AG04450 (cell line): ENCODE measurements at places on chromosomes 13 and 19.

DNA sequence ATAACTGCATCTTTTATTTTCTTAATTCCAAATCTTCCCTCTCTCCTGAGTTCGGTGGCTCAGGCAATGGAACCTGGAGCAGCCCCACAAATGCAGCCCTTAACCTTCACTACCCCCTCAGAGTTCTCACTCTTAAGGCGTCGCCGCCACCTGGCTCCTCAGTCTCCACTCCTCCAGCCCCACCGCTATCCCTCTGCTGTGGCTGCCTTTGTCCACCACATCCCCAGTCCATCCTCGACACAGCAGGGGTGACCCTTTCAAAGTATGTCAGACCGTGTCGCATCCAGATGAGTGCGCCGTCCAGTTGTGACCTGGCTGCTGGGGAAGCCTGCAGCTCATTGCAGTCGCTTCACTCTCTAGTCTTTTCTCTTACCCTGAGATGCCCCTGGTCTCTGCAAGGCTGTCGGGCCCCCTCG is 1.0 kb downstream of the SPPL2B start:
- DNase-seq: no peak

DNA sequence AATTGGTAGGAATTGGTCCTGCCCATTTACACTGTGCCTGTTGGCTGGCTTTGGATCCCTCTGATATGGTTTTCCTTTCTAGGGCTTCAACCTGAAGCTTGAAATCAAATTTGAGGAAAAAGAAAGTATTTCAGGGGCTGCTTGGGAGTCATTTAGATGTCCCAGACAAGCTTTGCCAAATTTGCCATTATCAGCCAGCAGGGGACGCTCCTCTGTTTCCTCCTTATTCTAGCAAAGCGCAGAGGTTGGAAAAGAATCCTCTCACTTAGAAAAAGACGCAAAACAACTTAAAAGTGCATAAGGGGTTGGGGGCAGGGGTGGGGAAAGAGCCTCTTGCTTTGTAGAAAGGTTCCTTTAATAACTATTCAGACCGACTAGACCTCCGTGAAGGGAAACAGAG is 1211.1 kb upstream of the PCDH20 start:
- DNase-seq: no peak

DNA sequence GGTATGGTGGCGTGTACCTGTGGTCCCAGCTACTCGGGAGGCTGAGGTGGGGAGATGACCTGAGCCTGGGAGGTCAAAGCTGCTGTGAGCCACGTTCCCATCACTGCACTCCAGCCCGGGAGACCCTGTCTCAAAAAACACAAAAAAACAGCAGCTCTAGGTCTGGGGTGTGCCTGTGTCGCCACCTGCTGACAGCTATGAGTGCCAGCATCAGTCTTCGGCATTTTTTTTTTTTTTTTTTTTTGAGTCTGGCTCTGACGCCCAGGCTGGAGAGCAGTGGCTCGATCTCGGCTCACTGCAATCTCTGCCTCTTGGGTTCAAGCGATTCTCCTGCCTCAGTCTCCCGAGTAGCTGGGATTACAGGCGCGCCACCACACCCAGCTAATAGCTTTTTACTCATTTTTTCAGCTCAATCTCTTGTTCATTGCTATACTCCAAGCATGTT is 10.1 kb downstream of the AP2S1 start:
- no peak for DNase-seq

DNA sequence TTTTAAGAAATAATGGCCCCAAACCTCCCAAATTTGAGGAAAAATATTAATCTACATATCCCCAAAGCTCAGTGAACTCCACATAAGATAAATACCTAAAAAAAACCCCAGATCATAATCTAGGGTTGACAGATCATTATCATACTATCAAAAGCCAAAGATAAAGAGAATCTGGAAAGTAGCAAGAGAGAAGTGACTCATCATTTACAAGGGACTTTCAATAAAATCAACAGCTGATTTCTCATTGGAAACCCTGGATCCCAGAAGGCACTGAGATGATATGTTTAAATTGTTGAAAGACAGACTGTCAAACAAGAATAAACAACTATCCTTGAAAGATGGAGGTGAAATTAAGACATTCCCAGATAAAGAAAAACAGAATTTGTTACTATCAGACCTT is 199.3 kb downstream of the KCNRG start:
- DNase-seq: no peak

DNA sequence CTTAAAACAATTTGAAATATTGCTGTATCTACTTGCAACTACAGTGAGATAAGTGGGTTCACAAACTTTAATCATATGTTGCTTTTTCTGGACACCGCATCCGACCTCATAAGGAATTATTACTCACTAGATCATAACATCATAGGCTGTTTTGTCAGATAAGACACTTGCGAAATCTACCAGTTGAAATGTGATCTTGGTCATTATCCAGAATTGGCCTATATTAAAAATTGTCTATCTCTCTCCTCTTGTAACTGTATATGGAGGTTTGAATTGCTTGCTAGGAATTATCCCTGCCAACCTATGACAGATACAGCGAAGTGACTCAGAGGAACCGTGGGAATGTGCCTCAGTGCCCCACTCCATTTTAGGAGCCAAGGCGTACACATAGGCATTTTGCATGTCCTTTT is 117.0 kb upstream of the POSTN start:
- peak; percentile 21 for DNase-seq

GRCh38 chr19:2602391-2603181 is 99.9 kb downstream of the GNG7 start:
- DNase-seq: peak; percentile 80

GRCh38 chr13:111492341-111492950 is 172.0 kb downstream of the TEX29 start:
- no peak for DNase-seq

- DNase-seq: no peak
These were observed 16.0 kb upstream of the PRR19 start for GRCh38 chr19:42285988-42286348.

DNA sequence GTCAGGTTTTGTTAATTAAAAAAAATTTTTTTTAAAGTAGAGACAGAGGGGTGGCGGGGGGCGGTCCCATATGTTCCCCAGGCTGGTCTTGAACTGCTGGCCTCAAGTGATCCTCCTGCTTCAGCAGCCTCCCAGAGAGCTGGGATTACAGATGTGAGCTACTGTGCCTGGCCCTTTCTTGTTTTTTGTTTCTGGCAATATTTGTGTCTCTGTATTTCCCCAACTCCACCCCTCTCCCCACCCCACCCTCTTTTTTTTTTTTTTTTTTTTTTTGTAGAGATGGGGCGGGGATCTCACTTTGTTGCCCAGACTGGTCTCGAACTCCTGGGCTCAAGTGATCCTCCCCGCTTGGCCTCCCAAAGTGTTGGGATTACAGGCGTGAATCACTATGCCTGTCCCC is 600 bp upstream of the CAPN12 start:
- DNase-seq: no peak

DNA sequence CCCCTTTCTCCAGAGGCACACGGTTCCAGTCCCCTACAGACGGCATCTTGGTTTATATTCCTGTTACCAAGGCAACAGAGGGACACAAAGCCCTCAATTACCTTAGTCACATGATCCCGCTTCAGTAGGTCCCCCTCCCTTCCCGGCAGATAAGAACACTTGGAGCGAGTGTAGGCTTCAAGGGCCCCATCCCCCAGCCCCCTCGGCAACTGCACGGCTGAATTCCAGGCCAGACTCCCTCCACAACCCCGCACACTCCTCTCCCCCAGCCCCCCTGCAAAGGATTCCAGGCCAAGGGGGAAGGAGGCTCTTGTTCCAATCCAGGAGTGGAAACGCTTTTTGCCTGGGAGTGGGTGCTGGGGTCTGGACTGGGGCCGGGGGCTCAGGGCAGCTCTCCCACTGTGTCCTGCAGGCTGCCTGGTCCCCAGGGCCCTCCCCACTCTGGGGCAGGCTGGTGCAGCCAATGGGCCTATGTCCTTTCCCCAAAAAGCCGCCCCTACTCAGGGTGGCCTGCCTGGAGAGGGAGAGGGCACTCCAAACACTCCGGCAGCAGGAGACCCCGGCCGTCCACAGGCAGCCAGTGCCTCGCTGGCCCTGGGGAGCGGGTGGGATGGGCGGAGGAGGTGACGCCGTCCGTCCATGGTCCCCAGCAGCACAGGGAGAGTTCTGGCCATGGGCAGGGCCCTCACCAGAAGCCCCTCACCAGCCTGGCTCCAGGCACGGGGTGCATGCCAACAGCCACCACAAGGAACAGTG is 62.6 kb downstream of the MLLT1 start:
- DNase-seq: no peak

GRCh38 chr13:109381546-109382180 is 404.7 kb downstream of the IRS2 start:
- peak; percentile 32 for DNase-seq

DNA sequence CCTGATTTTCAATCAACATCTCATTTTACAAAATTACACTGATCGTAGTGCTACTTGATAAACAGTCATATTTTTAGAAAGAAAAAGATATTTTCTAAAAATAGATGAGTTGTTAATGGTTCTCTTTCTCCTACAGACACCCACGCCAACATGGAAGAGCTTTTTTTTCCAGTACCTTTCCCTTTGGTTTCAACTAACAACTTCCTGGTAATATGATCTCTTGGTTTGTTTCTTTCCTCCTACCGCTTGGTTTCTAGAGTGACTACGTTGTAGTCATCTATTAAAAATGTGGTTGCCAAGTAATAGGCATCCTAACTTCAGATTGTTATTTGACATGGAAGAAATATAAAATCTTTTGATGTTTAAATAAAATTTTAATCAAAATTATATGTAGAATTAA is 189.0 kb downstream of the LACC1 start:
- DNase-seq: peak; percentile 39
